CD4-positive, alpha-beta T cell treated with Interleukin-12 subunit alpha and Interleukin-12 subunit beta, for 1 hour (primary cell): ENCODE measurements at places on chromosomes 12 and 14.

DNA sequence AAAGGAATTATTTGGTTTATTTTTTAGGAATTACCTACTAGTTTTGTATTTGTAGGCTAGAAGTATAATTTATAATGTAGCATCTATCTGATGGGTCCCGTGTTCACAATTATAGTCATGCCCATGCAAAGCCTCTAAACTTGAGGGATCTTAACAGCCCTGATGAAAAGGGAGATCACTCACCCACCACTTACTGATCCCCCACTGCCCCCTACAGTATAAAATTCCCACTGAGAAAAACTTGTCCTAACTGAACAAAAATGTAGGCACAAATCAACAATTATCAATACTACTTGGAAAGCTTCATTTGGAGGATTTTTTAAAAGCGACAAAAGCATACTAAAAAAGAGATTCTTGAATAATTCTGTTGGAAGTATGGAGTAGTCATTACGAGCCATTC is 21.0 kb downstream of the WIF1 start:
- no peak for DNase-seq

- no peak for DNase-seq
Observed at GRCh38 chr12:132603240-132604150, 6.9 kb downstream of the LRCOL1 start.

DNA sequence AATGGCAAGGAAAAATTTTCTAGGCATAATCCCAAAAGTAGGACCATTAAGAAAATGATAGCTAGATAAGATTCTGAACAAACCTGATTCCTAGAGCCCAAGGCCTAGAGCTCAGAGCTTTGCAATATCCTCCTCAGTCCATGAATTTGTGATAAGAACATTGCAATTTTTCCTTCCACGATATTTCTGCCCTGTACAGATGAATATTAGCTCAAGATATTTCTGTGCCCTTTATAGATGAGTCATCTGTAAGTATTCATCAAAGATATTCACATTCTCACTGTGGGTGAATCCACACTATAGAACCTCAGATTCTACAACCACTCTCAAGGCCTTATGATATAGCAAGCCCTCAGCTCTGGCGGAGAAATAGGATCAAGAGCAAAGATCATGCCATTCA is 37.5 kb downstream of the EAPP start:
- no peak for DNase-seq

GRCh38 chr12:4275870-4276301 is 2.3 kb downstream of the CCND2 start:
- no peak for DNase-seq
